ENCODE measurements at places on chromosomes 16 and 17.

DNA sequence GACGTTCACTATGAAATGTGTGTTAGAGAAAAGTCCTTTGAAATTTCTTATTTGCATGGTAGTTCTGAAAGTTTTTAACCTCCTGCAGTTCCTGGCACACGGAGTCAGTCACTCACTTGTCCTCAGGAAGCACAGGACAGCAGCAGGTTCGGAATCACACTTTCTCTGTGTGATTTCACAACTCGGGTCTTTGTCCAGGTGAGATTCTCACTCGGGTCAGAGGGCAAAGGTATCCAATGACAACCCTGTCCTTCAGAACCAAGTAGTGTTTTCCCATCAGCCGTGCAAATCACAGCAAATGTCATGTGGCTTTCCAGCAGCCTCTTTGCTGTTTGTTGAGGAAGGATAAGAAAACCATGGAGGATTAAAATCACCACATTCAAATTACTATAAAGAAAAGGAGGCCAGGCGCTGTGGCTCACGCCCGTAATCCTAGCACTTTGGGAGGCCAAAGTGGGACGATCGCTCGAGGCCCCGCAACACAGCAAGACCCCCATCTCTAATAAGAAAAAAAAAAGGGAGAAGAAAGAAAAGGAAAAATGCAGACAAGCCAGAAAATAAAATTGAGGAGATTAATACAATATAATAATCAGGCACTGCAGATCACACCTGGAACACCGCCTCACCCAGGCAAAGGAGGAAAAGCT lies 22.0 kb downstream of the ADCY9 start:
- no peak for DNase-seq

DNA sequence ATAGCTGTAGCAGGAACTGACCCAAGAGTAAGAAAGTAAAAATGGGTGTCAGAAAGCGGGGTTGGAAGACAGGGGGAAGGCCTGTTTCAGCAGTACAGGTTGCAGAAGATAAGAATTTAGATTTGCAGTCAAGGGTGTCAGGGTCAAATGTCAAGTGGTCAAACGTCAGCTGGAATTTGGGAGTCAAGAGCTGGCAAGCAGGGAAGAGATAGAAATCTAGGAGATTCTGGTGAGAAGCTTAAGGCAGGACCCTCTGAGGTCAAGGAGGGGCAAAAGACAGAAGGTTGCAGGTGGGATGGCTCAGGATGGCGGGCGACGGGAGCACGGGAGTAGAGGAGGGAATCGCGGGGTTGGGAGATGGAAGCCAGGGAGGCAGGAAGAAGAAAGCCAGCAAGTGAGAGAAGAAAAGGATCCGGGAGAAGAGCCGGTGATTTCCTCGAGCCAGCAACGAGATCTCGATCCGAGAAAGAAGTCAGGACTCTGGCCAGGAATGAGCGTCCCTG lies 335 bp downstream of the SLC25A35 start:
- DNase-seq, result no peak

DNA sequence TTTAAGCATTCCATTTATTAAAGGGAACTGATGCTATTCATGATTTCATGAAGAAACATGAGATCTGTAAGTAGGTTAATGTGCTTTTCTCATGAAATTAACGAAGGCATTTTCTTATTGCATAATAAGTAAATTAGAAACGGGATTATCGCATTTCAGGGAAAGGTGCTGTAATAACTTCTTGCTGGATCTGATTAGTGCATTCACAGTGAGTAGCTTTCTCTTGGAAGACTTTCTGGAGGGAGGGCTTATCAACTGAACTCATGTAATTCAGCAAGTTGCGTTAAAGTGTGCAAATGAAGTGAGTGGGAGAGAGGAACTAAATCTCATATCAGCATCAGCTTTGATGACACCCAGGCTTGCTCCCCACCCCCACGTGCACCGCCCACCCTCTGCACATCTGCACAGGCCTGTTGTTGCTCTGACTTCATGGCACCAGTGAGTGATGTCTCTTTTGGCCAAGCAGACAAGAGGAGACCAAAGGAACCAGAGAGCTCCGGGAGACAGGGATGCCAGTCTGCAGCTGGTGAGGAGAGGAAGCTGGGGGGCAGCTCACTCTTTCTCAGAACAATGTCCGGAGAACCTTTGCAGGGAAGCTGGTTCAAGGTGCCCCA lies 26.3 kb upstream of the GAS7 start:
- no peak for DNase-seq

DNA sequence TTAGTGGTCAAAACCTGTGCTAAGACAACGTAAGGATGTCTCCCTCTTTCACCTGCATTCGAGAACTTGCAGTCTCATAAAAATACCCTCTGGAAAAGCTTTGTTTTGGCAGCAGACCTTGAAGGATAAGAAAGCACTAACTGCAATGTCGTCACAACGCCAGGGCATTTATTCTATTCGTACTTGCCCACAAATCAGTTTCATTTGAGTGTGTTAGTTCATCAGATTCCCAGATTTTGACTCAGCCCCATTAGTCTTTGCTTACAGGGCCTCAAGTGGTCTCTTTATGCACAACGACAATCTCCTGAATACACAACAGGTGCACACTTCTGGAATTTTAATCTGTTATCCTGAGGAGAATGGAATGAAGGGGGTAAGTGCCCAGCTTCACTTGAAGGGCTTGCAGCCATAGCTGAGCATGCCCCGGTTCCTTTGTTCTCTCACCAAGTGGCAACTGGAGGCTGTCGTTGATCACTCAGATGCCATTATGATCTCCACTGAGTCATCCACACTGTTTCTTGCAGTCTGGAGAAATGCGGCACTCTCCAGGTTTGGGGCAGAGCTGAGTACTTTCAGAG lies 58.8 kb downstream of the CLEC19A start:
- DNase-seq, result no peak

- DNase-seq, result no peak
These were observed 13.2 kb downstream of the GALK1 start for GRCh38 chr17:75751676-75752404.

DNA sequence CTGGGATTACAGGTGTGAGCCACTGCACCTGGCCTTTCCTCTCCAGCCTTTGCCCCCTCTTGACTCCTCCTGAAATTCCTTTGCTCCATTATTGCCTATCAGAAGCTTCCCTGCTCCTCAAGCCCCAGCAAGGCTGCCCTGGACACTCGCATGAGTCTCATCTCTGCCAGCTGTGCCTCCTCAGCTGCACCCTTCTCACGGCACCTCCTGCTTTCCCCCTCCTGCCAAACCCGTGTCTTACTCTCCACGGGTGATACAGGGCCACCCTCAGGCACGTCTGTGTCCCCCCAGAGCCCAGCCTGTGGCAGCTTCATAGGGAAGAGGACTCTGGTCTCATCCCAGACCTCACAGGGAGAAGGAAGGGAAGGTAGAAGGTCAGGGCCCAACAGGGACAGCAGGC lies 15.4 kb downstream of the G6PC3 start:
- no peak for DNase-seq

GRCh38 chr17:66392783-66393437 lies 90.5 kb downstream of the PRKCA start:
- no peak for DNase-seq

All from NCI-H1048 (cell line).